ENCODE measurements at places on chromosomes 16 and 17.

- DNase-seq, result no peak
Observed at GRCh38 chr16:2813771-2814221, 3.2 kb upstream of the PRSS21 start.

DNA sequence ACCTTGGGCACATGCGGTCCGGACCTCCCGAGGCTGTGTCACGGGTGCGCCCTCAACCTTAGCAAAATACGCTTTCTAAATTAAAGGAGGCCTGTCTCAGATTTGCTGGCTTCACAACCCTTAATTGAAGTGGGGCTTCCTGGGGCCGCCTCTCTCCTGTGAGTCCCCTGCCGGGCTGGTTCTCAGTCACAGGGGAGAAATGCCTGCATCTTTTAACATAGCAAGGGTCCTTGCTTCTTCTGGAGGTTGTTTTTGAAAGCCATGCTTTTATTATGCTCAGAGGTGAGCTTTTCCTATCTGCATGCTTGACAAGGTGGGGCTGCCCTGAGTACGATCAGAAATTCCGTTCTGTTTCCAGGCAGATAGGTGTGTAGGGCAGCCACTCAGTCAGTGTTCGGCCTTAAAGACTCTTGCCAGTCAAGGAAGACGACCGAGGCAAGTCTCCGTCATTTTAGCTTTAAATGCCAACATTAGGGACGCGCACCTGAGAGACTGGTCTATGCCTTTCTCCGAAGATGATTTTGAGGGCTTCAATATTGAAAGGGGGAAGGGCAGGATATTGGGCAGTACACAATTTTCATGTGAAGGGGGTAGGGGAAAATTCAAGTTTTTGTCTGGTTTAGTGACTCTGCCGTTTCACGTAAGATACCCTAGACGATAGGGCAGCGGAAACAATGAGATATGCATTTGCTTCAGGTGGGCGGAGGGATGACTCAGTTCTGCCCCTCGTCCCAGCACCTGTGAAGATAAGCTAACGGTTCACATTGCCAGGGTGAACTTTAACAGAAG, 5.5 kb upstream of the SLC7A5 start:
- DNase-seq, result no peak

GRCh38 chr16:73670836-73671820, 623.2 kb upstream of the ZFHX3 start:
- DNase-seq, result no peak

- no peak for DNase-seq
Observed at GRCh38 chr17:75664099-75664549, 2.8 kb downstream of the RECQL5 start.

DNA sequence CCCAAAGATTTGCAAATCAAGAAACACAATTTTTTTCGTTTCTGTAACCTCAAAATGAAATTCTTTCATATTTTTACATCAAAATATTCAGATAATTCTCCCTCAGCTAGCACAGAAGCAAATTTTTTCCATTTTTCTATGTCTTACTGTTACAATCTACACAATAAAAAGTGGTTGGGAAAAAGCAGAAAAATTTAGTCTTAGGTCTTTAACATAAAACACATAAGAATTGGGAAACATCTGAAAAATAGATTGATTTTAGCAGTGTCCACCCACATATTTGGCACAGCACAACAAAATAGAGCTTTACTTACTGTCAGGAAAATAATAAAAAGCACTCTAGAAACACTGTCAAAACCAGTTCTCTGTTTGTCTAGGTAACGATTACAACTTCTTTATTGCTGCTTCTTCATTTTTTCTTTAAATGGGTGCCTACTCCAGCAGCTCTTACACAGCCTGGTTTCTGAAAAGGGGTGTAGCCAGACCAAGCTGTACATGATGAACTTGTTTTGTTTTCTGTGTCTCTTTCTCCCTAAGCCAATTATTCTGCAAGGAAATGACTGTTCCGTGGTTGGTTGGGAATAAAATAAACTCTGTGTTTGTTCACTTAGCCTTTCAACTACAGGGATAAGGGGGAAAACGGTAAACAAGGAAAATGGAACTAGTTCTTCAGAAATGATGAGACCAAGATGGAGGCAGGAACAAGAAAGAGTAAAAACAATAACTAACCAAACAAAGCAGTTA, at the start of gene ABCA6:
TSS of gene ABCA6 (minus strand) at position 465 of the 744 bp plus-strand sequence. CDS start 1,192 bp downstream, outside the sequence.
- DNase-seq, result no peak

DNA sequence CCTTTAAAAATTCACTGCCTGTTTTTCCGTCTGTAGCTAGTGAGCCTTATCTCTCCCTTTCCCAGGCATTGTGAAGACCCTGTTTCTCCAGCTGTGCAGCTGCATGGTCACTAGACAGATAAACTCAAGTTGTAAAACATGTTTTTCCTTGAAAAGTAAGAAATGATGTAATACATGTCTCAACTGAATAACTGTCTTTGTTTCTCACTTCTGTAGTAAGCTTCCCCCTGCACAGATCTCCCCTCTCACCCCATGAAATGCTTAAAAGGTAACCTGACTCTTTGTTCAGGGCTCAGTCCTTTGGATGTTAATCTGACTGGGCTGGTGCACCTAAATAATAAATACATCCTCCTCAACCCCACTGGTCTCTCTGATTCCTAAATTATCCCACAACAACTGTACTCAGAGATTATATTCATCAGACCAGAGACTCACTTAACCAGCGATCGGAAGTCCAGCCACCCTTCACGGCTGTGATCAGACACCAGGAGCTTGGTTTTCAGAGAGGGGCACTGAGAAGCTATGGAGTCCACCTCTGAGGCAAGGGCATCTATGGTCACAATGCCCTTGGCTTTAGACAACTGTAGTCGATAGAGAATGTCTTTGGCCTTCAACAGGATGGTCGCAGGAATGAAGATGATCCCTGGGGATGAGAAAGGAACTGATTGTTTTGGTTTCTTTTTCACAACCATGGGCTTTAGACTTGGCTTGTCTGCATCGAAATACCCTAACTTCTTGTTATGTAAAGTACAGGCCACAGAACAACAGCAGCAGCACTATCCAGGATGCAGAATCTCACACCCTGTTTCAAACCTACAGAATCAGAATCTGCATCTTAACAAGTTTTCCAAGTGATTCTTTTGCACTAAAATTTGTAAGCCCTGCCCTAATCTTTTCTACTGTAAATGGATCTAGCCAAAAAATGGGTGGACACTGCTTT, 15.4 kb downstream of the ACSM1 start:
- no peak for DNase-seq

DNA sequence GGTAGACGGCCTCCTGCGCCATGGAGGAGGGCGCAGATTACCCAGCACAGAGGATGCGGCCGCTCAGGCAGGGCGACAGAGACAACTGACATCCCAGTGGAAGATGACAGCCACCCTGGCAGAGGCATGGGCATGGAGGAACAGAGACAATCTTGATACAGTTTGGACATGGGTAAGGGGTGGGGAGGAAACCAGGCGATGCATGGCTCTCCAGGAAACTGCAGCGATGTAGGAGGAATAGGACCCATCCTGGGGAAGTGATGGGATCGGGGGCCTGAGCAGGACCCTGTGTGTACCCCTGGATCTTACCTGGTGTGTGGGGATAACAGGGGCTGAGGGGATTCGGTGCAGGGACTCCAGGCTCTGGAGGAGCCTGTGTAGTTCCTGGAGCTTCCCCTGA, 4.6 kb downstream of the OSBPL7 start:
- DNase-seq, result no peak

DNA sequence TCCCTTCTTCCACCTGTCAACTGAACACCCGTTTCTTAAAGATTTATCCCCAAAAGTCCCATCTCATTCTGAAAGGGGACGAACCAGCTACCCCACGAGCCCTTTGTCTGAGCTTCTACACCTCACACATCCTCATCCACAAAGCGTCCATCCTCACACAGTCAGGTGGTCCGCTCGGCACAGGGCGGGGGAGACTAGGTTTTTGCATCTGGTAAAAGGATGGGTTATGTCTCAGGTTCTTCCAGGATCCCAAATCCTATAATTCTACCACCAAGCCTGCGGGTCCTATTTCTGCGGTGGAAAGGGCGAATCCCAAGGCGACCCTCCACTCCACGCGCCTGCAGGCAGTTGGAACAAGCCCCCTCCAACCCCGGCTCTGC, 458 bp downstream of the GFOD2 start:
- no peak for DNase-seq

DNA sequence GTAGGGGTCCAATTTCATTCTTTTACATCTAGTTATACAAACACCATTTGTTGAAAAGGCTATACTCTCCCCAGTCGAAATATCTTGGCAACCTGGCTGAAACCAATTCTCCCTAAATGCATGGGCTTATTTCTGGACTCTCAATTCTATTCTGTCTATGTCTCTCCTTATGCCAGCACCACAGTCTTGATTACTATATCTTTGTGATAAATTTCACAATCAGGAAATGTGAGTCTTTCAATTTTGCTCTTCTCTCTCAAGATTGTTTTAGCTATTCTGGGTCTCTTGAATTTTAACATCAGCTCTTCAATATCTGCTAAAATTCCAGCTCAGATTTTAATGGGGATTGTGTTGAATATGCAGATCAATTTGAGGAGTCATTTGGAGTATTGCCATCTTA, 5.9 kb upstream of the TRIM25 start:
- no peak for DNase-seq

DNA sequence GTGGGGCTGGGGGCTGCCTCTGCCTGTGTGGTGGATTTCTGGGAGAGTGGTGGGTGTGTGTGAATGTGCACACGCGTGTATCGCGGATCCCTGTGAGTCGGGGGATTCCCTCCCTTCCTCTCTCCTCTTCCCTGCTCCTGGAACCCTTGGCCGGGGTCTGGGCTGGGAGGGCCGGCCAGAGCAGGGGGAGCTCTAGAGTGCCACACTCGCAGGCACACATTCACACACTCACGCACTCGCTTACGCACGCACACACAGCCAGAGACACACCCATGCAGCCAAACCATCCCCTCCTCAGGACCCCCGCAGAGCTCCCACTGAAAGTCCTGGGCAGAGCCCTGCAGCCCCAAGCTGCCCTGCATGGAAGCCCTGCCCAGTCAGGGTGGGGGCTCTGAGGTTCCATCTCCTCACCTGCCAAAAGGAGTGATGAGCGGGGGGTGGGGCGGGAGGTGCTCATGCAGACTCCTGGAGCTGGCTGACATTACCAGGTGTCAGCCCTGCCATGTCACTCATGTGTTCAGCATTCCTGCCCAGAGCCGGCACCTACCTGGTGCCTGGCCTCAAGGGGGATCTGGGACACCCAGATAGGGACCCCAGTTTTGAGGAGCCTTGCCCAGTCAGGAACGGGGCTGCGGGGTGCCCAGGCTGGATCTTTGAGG, 1.9 kb downstream of the NECAB2 start:
- no peak for DNase-seq

- no peak for DNase-seq
Observed at GRCh38 chr17:79954281-79955166, 81.1 kb downstream of the TBC1D16 start.

GRCh38 chr16:86616906-86617305, 38.6 kb downstream of the FOXL1 start:
- no peak for DNase-seq

DNA sequence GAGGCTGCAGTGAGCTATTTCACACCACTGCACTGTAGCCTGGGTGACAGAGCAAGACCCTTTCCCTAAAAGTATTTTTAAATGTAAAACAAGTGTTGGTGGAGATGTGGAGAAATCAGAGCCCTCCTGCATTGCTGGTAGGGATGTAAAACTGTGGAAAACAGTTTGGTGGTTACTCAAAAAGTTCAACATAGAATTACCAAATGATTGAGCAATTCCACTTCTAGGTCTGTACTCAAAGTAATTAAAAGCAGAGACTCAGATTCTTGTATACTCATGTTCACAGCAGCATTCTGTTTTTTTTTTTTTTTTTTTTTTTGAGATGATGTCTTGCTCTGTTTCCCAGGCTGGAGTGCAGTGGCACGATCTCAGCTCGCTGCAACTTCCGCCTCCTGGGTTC, 141.8 kb downstream of the PITPNC1 start:
- no peak for DNase-seq

GRCh38 chr16:78396046-78396445, 296.6 kb downstream of the WWOX start:
- no peak for DNase-seq

DNA sequence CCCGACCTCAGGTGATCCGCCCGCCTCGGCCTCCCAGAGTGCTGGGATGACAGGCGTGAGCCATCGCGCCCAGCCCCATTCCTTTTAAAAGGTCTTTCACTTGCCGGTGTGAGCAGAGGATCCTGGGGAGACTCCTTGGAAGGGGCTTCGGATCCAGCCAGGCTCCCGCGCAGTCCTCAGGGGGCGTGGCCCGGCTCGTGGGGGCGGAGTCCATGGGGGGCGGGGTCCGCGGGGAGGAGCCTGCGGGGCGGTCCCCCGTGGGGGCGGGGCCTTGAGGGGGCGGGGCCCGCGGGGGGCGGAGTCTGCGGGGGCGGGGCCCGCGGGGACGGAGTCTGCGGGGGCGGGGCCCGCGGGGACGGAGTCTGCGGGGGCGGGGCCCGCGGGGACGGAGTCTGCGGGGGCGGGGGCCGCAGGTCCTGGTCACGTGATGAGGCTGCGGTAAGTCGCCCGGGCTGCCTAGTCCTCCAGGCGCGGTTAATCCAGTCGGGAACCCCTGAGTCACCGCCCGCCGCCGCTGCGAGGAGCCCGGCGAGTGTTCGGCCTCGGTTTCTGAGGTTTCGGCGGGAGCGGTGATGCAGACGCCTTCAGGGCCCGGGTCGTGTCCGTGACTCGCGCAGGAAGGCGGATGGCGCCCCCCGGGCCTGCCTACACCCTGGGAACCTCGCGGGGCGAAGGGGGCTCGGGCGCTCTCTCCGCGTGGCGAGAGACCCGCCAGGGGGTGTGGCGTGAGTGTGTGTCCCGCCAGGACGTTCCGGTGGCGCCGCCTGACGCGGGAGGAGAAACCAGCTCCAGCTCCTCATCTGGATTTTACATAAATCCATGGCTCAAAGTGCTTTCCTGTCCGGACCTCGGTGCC, 23.6 kb upstream of the ABR start:
- no peak for DNase-seq

DNA sequence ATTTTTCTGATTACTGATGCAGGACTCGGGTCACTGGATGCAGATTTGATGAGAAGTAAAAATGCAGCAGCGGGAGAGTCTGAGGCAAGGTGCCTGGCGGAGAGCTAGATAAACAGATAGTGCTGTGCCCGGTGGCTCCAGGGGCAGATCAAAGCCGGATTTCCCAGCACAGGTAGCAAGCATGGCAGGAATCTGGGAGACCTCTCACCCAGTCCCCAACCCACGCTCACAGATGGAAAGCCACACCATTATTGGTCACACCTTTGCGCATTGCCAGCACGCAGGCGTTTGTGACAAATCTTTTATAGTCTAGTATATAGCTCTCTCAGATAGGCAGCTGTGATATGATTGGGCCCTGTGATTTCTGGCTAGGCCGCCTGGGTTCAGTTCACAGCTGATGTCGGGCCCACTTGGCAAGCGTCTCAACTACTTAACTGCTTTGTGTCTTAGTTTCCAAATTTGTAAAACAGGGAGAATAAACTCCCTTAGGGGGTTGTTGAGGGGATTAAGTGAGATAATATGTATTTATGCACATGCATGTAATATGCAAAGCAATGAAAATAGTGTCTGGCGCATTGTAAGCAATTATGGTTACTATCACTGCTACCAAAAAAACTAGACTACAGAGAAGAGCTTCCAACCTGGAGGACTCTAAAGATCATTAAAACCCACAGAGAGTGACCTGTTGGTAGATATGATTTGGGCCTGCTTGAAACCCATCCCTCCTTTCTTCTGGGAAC, 42.0 kb upstream of the NFAT5 start:
- DNase-seq, result no peak

- DNase-seq, result no peak
Observed at GRCh38 chr17:65704731-65705130, 143.3 kb upstream of the AXIN2 start.

GRCh38 chr16:54512467-54512995, 225.9 kb upstream of the IRX3 start:
- no peak for DNase-seq
